ENCODE measurements at places on chromosomes 1 and 21.

GRCh38 chr21:36608897-36609225 is 90.1 kb upstream of the SIM2 start:
- DNase-seq: no peak

DNA sequence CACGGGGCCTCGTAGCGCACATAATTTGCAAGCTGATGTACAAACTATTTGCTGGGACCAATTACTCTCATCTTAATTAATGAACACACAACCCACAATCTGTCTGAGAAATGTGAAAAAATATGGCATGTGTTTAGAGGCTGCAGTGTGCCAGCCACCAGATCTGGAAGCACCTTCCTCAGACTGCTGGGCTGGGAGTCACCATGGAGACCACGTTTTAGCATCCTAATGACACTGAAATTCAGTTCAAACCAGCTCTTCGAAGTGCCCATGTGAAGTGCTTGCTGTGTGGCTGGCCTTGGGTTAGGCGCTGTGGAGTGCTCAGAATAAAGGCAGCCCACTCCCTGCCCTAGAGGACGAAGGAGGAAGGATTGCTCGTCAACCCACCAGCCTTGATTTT is 482.4 kb downstream of the OMA1 start:
- no peak for DNase-seq

DNA sequence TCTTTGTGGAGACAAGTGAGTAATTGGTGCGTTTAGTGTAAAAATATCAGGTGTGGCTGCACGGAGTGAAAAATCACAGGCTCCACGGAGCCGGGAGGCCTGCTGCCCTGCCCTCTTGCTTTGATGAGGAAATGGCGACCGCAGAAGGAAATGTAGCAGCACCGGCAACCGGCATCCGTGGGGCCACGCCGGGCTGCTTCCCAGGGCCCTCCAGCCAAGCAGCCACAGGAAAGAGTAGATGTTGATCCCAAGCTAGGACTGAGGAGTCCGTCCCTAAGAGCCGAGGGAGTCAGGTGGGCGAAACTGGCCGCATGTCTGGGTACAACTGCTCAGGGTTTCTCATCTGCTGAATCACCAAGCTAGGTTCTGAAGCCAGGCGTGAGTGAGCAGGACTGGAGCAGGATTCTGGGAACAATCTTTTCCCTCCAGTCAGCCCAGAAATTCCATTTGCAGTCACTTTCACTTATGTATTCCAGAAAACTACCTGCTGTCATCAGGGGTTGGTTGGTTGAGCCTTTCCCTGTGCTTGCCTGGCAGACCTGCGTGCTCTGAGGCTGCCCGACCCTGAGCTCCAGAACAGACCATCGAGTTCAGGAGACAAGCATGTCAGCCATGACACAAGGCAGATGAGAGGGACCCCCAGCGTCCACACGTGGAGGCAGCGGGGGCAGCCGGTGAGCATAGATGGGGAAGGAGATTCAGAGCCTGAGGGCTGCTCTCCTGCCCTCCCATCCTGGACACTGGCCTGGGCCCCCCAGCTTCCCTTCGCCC is 5.8 kb upstream of the ITGB2 start:
- peak; percentile 50 for DNase-seq

- no peak for DNase-seq
Observed at GRCh38 chr1:39128126-39128525, 76.4 kb upstream of the MACF1 start.

DNA sequence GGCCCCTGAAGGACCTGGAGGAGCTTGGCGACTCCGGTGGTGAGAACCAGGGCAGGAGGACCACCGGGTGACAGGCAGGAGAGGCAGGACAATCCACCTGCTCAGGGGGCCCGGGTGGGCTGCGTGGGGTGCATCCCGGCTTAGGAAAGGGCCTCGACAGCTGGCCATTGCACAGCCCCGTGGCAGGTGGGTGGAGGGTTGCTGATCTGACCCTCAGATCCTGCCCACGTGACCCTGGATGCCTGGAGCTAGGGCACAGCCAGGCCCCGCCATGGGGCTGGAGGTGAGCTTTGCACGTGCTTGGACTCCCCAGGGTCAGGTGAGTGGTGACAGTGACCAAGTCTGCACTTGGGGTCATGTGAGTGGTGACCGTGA is 35.5 kb upstream of the SLC19A1 start:
- DNase-seq: no peak

- no peak for DNase-seq
Observed at GRCh38 chr1:202801175-202801574, 7.0 kb downstream of the KDM5B start.

Measured in T-helper 9 cell (primary cell).